ENCODE measurements at places on chromosomes 7 and 10. TPM values are rescaled to one million over a fixed set of nuclear protein-coding genes. Genes with fewer than 3 reads are reported as not detected.

The VENTX gene
- total RNA-seq = 0.09 TPM

The TIMM23B gene
- 24.1 TPM for total RNA-seq

The NYAP1 gene
- total RNA-seq = 18.2 TPM

The FAM241B gene
- total RNA-seq = 11.3 TPM

The ZPBP gene
- not detected for total RNA-seq

The WNT8B gene
- not detected for total RNA-seq

The NAT16 gene
- 2.1 TPM for total RNA-seq

The LRRC17 gene
- 33.6 TPM for total RNA-seq

The CCNY gene
- 33.6 TPM for total RNA-seq

The SPDYE16 gene
- 0.27 TPM for total RNA-seq

The ANKRD7 gene
- 9.3 TPM for total RNA-seq

The IFIT2 gene
- 3.4 TPM for total RNA-seq

The NCOA4 gene
- total RNA-seq = 128 TPM
